Fibroblast of skin of right biceps (primary cell): ENCODE measurements at places on chromosomes 3 and 15.

- peak; percentile 70 for DNase-seq
These were observed 87.9 kb downstream of the CHST2 start for GRCh38 chr3:143207338-143207961.

DNA sequence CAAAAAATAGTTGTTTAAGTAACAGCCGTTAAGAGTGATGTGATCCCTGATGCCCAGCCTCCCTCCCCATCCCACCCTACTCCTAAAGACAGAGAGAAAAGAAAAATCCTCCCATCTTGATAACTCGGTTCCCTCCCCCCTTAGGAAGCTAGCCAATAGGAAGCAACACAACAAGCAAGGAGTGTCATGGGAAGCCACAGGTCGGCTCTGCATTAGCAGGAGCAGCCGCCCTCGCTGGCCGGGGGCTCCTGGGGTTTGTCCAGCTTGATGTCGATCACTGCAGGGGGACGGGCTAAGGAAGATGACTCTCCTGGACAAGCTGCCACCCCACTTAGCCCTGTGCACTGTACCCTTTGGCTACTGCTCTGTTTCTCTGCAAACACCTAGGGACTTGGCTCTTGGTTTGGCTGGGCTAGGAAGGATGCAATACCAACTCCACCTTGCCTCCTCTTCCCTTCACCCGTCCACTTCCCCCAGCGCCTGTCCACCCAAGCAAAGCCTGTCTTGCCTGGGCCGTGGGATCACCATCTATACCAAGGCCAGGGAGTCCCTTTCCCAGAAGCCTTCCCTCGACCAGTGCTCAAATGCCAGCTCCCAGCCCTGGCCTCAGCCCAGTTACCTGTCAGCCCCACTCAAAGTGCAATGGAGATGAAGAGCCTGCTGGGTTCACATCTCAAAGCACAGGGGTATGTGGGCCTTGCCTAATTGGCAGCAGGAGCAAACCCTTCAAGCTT, 23.1 kb downstream of the SRPRB start:
- DNase-seq: no peak

DNA sequence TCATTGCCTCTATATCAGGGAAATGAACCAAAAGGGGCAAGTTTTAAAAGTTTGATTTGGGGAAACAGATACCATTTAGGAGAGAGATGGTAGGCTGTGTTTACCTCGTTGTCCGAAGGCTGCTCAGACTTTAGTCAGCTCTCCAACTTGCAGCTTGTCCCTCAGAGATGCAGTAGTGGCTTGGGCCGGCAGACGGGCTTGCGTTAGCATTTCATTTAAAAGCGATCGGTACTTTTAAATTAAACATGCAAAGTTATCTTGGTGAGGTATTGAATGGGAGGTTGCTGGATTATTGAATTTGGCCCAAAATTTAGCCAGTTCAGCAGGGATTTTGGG, 26.2 kb downstream of the EEFSEC start:
- DNase-seq: no peak

GRCh38 chr15:48002767-48003166, 118.0 kb upstream of the SLC24A5 start:
- no peak for DNase-seq

DNA sequence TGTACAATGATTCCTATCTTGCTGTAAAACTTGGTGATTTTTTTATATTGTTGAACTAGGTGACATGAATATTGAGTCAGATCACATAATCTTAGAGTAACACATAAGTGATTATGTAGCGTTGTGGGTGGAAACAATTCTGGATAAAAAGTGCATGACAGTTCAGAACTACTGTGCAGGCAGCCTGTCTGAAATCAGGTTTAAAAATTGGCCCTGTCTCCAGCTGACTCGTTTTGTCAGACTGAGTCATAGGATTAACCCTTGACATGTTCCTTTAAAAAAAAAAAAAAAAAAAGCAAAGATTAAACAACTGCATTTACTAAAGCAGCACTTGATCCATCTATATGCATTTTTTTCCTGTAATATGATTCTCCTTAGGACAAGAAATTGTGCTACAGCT, 160.0 kb upstream of the CGNL1 start:
- DNase-seq: peak; percentile 89

GRCh38 chr3:34072297-34072696, 273.9 kb downstream of the PDCD6IP start:
- DNase-seq: no peak

GRCh38 chr3:162354356-162354755, 857.7 kb downstream of the OTOL1 start:
- DNase-seq: peak; percentile 69

- DNase-seq: no peak
These were observed 50.5 kb downstream of the POMGNT2 start for GRCh38 chr3:43055393-43055792.

DNA sequence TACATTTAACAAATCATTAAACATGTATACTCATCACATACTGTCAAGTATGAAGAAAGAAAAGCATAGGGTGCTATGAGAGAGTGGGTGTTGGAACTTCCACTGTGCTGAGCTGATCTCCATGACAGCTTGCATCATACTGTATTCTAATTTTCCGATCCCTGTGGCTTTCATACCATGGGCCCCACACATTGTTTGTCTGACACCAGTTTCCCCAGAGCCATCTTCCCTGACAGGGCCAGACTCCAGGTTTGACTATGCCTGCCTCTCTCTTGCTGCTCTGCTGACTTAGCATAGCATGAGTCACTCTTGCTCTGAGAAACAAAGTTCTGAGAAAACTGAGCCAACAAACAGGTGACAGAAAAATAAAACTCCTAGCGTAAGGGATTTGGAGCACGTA, 37.0 kb upstream of the CASR start:
- DNase-seq: no peak

DNA sequence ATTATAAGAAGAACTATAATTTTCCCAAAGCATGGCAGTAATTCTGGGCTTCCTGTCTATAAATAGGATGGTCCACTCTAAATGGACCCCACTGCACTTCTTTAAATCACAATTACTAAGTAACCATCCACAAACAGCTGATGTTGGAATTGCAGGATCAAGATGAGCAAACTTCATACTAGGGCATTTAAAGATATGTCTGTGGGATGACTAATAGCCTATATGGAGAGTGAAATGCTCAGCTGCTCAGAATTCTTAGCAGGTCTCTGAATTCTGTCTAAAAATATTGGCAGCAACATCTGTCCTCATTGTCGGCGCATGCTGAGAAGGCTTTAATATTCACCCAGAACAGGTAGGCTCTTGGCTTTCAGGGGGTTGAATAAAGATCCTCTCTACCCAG, 140.4 kb downstream of the SATB1 start:
- DNase-seq: no peak

DNA sequence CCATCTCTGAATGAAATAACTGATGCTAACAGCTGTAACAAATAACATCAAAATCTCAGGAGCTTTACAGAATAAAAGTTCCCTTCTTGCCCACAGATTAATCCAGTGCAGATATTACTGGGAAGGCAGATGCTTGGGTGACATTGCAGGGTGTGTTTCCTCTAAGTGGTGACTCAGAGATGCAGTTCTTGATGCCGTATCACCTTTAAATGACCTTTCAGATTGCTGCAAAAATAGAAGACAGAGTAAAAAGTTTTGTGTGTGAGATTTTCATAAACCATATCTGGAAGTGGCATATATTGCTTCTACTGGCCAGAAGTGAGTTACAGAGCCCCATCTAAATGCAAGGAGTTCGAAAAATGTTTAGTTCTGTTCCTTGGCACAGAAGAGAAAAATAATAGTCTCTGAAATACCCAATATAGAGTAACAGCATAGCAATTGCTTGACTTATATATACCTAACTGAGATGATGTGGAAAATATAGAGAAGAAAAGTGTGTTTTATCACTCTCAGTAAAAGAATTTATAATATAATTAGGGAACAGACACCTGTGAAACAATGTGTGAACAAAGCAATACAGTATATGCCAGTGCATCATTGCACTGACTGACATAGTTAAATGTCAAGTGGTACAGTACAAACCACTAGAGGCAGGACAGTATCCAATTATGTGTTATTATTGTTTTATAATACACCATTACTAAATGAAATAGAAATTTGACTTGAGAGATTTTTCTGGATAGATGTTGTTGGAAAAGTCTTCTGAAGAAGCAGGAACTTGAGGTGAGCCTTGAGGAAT, 430.7 kb upstream of the CBLB start:
- DNase-seq: peak; percentile 49

GRCh38 chr3:143443851-143444331, 324.3 kb downstream of the CHST2 start:
- peak; percentile 97 for DNase-seq

- no peak for DNase-seq
These were observed 2.0 kb upstream of the TBC1D2B start for GRCh38 chr15:78079298-78080087.

- DNase-seq: peak; percentile 30
These were observed 1.4 kb downstream of the SETD5 start for GRCh38 chr3:9398700-9399336.

DNA sequence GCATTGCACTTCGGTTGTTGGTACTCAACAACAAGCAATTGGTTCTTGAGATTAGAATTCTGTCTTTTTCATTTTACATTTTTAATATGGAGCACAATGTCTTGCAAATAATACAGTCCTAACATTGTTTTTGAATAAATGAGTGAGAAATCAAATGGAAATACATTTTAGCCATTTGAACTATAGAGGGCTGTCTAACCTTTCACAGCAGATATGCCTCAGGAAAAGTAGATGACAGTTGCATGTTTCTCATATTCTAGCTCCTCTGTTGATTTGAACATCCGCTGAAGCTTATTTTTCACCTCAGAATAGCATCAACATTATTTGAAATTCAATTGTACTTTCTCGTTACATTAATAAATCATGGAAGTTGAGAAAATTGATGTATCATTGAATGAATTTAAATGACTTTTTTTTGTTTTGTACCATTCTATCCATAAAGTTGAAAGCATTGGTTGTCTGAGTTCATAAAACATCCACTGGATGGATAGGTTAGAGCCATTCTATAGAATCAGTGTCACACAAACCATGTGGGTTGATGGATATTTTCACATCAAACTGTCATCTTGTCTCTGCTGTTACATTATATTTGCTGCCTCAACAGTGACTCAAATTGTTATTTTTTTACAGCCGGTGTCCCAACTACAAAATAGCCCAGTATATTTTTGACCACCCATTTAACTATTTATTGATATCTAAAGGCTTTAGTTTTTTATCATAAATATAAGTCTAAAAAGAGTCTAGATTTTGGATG, 928.3 kb downstream of the NSUN3 start:
- no peak for DNase-seq

DNA sequence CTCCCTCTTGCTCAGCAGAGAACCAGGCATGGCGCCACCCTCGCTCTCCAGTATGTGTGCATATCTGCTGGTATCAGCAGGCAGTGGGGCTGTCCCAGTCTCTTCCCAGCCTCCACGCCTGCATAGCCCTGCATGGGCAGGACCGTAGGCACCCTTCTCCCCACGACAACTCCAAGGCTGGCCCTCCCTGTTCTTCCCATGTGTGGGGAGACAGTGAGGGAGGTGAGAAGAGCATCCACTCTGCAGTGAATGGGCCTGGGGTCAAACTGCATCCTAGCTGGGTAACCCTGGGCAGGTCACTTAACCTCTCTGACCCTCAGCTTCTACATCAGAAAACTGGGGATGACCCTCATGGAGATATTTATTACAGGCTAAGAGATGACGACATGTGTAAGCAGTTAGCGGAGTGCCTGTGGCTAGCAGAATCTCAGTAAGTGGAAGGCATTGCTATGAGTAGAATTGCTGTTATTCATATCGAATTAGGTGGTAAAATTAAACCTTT, 13.3 kb upstream of the SSUH2 start:
- peak; percentile 30 for DNase-seq

- DNase-seq: peak; percentile 19
These were observed 2.5 kb upstream of the ADIPOQ start for GRCh38 chr3:186839874-186840641.

DNA sequence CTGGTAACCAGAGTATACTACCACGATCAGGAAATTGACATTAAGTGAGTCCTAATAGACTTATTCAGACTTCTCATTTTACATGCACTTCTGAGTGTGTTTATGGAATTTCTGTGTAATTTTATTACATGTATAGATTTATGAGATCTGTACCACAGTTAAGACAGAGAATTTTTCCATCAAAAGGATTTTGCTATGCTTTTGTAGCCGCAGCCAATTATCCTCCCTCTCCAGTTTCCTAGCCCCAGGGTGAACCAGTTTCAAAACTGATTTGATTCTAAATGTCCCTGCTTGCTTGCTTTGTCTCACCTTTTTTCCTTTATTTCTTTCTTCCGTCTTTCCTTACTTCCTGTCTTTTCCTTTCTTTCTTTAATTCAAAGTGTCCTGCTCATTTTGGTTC, 661.2 kb upstream of the BCHE start:
- no peak for DNase-seq

- DNase-seq: no peak
These were observed 33.8 kb downstream of the TIGIT start for GRCh38 chr3:114327665-114328064.

- DNase-seq: no peak
These were observed 30.3 kb upstream of the UTS2B start for GRCh38 chr3:191360620-191361019.

DNA sequence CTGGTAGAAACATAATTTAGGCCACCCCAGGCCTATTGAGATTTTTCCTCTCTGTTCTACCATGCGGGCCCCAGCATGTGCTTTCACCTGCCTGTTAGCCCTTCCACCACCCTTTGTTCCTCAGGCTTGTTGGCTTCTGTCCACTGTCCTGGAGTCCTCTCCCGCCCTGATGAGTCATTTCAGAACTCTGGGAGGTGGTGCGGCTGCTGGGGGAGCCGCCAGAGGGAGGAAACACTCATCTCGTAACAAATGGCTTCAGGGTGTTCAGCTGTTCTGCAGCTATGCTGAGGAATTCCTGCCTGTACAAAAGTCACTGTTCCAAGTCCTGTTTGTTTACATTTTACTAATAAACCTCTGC, 36.3 kb downstream of the LRTM1 start:
- peak; percentile 97 for DNase-seq

DNA sequence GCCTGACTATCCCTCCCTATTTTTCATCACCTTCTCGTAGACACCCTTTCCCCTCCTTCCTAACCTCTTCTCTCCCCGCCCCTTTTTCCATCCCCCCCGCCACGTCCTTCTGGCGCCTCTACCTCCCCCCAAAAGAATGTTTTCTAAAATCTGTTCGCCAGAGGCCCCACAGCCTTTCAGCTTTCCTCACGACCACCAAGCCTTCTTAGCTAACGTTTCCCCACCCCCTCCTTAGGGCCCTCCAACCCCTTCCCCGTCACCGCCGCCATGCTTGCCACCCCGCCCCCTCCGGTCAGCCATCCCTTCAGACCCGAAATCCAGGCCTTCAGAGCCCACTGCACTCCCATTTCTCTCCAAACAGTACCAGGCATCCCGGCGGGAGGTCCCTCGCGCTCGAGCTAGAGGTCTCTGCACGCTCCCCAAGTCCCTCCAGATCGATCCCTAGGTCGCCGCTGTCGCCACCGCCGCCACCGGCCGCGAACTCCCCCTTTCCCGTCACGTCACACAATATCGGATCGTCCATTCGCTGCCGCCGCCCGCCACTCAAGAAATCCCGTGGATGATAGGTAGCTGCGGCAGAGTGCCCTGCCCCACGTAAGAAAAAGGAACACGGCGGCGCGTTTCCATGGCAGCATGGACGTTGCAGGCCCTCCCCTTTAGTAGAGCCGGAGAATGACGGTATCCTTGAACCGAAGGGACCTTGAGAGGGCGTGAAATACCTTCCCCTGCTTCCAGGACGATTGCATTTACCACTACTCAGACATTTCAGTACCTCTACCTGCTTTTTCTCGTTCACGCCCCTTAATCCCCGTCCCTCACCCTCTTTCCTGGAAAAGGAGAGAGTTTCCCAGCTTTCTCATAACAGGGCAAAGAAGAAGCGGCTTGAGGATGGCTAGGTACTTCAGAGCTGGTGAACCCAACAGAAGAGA, at the start of gene TP53BP1:
Gene TP53BP1 (minus strand): TSS at position 484 of the 929 bp plus-strand sequence. CDS start 113 bp downstream, at position 371.
- peak; percentile 96 for DNase-seq
